ENCODE measurements at places on chromosomes 7 and 10. TPM values are rescaled to one million over a fixed set of nuclear protein-coding genes. Genes with fewer than 3 reads are reported as not detected.
A peak's percentile ranks its signal among the peaks of the same experiment; 100 is the strongest.

DNA sequence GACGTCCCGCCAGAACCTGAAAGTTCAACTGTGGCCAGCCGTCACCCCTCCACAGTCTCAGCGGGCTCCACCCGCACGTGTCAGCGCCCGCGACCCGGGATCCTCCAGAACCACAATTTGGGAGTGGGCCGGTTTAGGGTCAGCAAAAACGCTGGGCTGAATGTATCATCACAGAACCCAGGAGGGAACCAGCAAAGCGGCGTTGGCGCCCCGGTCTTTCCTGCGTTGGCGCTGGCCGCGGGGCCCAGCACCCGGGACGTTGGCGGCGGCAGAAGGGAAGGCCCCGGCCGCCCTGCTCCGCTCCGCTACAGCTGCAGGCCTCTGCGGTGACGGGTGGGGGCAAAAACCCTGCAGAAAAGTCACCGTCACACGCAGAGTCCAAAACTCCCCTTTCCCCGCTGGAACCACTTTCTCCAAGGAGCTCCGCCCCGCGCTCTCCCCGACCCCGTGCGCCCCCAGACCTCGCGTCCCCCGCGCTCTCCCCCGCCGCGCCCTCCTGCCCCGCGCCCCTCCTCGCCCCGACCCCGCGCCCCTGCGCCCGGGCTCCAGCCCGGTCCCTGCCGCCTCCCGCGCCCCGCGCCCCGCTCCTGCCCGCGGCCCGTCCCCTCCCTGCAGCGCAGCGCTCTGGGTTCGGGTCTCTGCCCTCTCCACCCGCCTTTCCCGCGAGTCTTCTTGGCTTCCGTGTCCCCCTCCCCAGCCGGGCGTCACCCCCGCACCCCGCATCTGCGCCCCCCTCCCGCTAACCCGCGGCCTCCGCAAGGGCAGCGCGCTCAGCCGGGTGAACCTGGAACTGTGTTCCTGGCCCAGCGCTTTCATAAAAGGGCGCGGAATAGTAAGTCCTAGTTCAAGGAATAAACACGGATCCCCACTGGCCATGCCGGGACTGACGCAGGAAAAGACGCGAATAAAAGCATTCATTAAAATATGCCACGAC lies 24.0 kb upstream of the RNF32 start:
- DNase-seq = no peak

GPR26 gene
- total RNA-seq = not detected

DNA sequence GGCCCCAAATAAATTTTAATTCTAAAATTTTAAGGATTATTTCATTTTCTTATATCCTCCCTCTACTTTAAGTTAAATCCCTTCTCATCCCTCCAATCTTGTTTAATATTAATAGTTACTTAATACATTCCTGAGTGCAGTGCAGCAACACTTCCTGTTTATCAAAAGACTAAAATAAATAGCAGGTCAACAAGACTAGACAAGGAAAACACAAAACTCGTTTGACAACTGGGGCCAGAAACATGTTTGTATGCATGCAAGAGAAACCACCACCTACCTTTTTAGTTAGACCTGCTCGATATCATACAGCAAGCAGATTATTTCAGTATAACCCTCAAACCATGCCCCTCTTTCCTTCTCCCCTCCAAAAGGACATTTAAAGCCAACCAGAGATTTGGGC lies 95.8 kb downstream of the PARD3 start:
- DNase-seq = no peak

OIT3 gene
- not detected for total RNA-seq

DNA sequence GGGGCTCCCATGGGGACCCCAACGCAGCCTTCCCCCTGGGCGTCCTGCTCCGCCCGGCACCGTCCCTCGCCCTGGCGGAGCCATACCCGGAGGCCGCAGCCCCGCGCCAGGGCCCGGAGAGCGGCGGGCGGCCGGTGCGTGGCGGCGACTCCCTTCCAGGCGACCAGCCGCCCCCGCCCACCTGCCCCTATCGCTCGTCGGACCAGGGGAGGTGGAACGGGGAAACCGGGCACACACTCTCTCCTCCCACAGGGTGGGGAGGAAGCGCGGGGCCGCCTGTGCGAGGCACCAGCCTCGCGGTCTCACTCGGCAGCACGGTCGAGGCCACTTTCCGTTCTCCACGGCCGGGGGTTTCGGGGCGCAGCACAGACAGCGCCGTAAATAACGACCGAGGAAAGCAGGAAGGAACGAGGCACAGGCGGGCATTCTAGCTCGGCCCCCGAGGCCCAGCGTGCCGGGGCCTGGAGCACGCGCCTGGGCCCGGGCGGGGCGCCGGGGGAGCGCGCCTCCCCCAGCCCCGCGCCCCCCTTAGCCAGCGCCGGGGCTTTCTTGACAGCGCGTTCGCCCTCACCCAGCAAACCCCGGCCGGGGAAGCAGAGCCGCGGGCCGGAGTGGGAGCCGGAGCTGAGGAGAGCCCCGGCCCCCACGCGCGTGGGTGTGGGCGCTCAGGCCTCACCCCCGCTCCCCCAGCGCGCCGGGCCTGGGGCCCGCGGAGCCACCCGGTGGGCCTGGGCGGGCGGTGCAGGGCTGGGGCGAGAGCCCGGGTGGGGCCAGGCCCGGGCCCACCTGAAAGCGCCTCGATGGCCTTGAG lies 936 bp downstream of the IGF2BP3 start:
- peak; percentile 40 for DNase-seq

TAS2R41 gene
- not detected for total RNA-seq

GRCh38 chr10:77577666-77578229 lies 59.9 kb downstream of the KCNMA1 start:
- DNase-seq = no peak

TUBB8 gene
- 0.32 TPM for total RNA-seq

- DNase-seq = no peak
These were observed 96.2 kb downstream of the SH2D4B start for GRCh38 chr10:80633910-80634309.

GRCh38 chr7:135930565-135931461 lies 46.3 kb downstream of the MTPN start:
- no peak for DNase-seq

GRCh38 chr7:80581486-80582260 lies 56.8 kb upstream of the CD36 start:
- no peak for DNase-seq

GRCh38 chr7:100568176-100568895 lies 5.4 kb downstream of the SAP25 start:
- DNase-seq = no peak

DNA sequence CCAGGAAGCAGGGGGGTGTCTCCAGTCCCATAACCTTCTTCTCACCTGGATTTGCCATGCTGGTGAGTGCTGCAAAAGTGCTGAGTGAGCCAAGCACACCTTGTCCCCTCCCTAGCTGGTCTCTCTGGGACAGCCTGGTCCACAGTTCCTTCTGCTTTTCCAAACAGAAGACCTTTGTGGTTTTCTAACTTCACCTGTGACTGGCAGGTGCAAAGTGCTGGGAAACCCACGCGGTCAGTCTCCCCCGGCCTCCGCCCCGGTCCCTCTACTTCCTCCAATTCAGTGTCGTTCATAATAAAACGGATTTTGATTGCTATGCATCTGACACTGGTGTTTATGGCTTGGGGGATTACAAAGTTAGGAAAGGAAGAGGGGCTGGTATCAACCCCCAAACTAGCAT lies 37.1 kb downstream of the RBAK start:
- DNase-seq = no peak

DNA sequence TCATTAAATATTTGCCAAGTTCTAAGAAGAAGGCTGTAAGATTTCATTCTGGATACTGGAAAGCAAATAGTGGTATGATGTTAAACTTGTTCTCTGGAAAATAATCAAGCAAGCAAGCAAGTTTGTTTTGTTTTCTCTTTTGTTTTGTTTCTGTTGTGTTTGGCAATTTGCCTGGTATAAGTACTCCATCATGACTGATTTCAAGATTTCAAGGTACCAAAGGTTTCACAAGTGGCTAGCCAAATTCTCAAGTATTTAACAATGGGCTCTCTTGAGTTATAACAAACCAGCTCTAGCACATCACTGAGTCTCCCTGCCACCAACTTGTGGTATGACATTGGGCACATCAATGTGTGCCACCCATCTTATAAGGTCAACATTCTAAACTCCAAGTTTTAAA lies 151.7 kb upstream of the IGFBP3 start:
- DNase-seq = no peak

GRCh38 chr7:65798111-65799075 lies 74.5 kb upstream of the VKORC1L1 start:
- DNase-seq = no peak

SLC26A4 gene
- total RNA-seq = 2.5 TPM

- no peak for DNase-seq
These were observed 2.1 kb upstream of the SAMD9L start for GRCh38 chr7:93150200-93150835.

CPN1 gene
- not detected for total RNA-seq

GRCh38 chr7:117110480-117111315 lies 157.4 kb downstream of the ST7 start:
- no peak for DNase-seq

H2AZ2 gene
- total RNA-seq = 330 TPM

- no peak for DNase-seq
These were observed 4.9 kb downstream of the PCOLCE start for GRCh38 chr7:100607111-100607510.

GRCh38 chr10:2284071-2284470 lies 546.7 kb upstream of the ADARB2 start:
- DNase-seq = no peak

CYP26A1 gene
- 0.43 TPM for total RNA-seq

GRCh38 chr7:89887489-89887888 lies 266.8 kb upstream of the STEAP1 start:
- DNase-seq = no peak

DNA sequence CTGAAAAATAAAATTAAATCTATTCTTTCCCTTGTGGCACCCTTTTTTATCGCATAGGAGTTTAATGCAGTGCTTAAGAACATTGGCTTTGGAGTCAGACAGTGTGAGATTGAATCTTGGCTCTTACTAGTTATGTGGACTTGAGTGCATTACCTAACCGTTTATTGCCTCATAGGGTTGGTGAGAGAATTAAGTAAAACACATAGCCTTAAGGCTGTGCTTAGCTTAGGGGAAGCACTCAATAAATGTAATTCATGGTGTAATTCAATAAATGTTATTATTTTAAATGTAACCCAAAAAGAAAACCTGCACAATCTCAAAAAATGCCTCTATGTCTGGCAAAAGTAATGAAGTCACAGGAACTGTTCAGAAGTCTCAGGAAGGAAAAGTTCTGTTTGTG lies 2.7 kb downstream of the STK17A start:
- DNase-seq = no peak

GOLGA7B gene
- 0.88 TPM for total RNA-seq

DNA sequence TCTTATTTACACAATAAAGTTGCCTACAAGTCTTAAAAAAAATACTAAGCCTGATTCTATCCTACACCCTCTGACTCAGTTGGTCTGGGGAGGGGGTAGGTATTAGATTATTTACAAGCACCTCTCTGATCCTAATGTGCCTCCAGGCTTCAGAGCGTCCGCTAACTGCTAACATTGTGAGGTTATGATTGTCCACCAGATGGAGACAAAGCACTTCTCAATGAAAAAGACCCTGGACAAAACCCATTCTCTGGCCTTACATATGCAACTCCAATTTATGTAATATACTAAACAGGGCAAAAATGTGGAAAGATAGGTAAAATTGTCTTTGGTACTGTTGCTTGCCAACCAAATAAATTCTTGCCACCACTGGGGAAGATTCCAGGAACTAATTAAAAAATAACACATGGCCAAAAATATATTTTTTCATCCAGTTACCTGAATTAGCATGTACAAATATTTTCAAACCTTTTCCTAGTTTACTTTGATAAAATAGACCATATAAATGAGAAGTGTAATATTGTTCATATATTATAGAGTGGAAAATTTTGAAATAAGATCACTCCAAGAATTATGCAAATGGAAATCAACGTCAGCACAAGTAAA lies 92.4 kb downstream of the KIF20B start:
- peak; percentile 44 for DNase-seq

GBX1 gene
- 0.31 TPM for total RNA-seq

DNA sequence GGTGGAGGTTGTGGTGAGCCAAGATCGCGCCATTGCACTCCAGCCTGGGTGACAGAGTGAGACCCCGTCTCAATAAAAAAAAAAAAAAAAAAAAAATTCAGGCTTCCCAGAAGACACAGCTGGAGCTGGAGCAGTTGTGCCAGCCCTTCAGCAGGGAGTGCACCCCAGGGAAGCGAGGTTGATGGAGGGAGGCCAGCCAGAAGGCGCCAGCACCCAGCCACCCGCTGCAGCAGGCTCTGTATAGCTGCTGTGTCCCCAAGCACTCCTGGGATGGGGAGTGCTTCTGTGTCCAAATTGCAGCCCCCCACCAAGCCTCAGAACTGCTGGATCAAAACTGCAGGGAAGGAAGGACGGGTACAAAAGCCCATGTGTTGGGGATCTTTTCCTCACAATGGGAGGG lies 47.8 kb downstream of the COBL start:
- no peak for DNase-seq

DNA sequence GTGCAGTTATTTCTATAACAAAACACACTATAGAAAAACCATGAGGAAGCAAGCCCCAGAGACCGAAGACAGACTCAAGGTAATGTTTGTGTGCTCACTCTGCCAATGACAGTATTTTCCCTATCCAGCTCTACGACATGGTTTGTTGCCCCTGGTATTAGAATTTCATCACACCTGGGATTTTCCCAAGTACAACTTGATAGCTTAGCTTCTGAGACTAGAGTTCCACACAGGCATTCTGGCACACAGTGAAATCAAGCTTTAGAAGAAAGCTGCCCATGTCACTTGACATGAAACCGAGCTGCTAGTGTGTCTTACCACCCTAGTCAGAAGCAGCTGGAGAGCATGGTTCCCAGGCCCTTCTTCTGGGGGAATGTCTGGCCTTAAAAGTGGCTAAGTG lies 44.1 kb upstream of the AKR1E2 start:
- no peak for DNase-seq

- no peak for DNase-seq
These were observed 39.3 kb downstream of the CAMK1D start for GRCh38 chr10:12388671-12389070.

GRCh38 chr10:6813306-6813705 lies 233.2 kb upstream of the PRKCQ start:
- no peak for DNase-seq

DNA sequence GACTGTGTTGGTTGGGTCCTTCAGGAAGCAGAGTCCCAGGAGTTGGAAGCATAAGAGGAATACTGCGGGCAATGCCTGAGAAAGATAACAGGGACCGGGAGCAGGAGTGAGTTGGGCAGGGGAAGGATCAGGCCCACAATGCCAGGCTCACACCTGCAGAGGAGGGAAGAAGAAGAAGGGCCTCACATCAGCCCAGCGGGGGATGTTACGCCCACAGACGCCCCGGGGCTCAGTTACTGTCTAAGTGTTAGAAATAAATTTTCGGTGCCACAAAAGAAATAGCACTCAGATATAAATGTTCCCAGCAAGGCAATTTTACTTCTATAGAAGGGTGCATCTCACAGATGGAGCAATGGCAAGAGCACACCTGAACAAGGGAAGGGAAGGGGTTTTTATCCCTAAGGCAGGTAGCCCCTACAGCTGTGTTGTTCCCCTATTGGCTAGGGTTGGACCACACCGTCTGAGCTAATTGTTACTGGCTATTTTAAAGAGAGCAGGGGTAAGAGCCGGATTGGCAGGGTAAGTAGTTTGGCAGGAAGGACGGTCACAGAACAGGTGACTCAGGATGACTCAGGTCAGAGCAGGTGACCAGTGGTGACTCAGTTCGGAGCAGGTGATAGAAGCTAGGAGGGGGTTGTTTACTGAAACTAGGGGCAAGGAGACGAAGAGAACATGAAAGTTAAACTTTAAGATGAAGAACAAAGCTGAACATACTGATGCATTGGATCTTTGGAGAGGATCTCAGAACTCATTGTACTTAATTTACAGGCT lies at the start of gene NOS3:
Gene NOS3 (plus strand): TSS at position 602 of the 771 bp plus-strand sequence. CDS start 2,787 bp downstream, outside the sequence.
- DNase-seq = no peak

CCM2 gene
- total RNA-seq = 79.2 TPM

LANCL2 gene
- total RNA-seq = 5.4 TPM

- DNase-seq = no peak
These were observed 13.5 kb upstream of the ZNRF2 start for GRCh38 chr7:30270921-30271320.

Data from activated naive CD4-positive, alpha-beta T cell treated with anti-CD3 and anti-CD28 coated beads, Interleukin-2, amount 50 U/mL, for 72 hours (primary cell).